ENCODE measurements at places on chromosomes 2 and 18. TPM values are rescaled to one million over a fixed set of nuclear protein-coding genes. Genes with fewer than 3 reads are reported as not detected.

The KCNK3 gene
- not detected for total RNA-seq

The RAD51AP2 gene
- total RNA-seq, result not detected

The BUB1 gene
- 141 TPM for total RNA-seq

GRCh38 chr18:44862112-44862511 is 181.4 kb downstream of the SETBP1 start:
- no peak overlapping the region for H3K4me3 ChIP-seq
- DNase-seq, result no peak
- H3K4me1 ChIP-seq, result no peaks in the 10 kb centered on the region
- peaks cover 17% of the 10 kb centered on the region for H3K27me3 ChIP-seq
- no peaks in the 10 kb centered on the region for H3K36me3 ChIP-seq
- H3K27ac ChIP-seq, result no peak overlapping the region

DNA sequence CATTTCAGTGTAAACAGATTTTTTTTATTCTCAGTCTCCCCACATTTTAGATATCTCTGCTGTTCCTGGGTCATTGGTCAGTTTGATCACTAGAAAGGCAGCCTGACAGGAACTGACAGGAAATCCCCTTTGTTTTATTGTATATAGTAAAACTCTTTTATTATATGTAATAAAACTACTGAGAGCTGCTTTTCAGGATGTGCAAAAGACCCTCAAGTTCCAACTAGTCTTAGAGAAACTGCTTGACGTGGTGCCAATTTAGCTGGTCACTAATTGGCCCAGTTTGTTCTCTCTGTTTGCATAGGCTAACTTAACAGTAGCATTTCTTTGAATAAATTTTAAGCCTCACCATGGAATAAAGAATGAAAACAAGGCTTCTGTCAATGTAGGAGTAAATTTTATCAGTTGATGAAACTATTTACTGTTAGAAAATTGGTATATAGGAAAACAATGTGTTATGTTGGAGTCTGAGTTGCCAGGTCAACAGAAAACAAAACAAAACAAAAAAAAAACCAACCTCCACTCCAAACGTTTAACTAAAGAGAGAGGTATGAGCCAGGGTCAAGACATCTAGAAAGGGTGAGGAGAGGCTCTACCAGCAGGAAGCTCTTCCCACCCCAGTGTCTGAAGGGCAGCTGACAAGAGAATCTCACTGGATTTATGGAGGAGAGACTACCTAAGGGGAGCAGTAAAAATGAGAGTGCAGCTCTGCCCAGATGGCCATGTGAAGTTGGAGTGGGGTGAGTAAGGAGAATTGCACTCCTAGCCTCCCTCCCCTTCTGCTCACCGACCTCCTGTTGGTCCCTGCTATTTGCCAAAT is 184.6 kb downstream of the ST6GAL2 start:
- H3K4me3 ChIP-seq, result no peak overlapping the region
- H3K4me1 ChIP-seq, result no peaks in the 10 kb centered on the region
- no peak for DNase-seq
- no peaks in the 10 kb centered on the region for H3K36me3 ChIP-seq
- H3K27me3 ChIP-seq, result no peaks in the 10 kb centered on the region
- H3K27ac ChIP-seq, result no peak overlapping the region
